ENCODE measurements at places on chromosomes 12 and 14.
A peak's percentile ranks its signal among the peaks of the same experiment; 100 is the strongest.

- DNase-seq = no peak
These were observed 130.3 kb downstream of the TGFB3 start for GRCh38 chr14:75851574-75851866.

GRCh38 chr14:68961781-68962584 is 17.1 kb downstream of the ACTN1 start:
- DNase-seq = no peak

- DNase-seq = no peak
These were observed 65.5 kb upstream of the PPP4R3A start for GRCh38 chr14:91575469-91576208.

GRCh38 chr14:37090026-37090425 is 82.4 kb downstream of the SLC25A21 start:
- no peak for DNase-seq

GRCh38 chr12:109479761-109480160 is 2.3 kb downstream of the UBE3B start:
- DNase-seq = no peak

- DNase-seq = no peak
These were observed 527.2 kb downstream of the NRXN3 start for GRCh38 chr14:78697341-78697740.

DNA sequence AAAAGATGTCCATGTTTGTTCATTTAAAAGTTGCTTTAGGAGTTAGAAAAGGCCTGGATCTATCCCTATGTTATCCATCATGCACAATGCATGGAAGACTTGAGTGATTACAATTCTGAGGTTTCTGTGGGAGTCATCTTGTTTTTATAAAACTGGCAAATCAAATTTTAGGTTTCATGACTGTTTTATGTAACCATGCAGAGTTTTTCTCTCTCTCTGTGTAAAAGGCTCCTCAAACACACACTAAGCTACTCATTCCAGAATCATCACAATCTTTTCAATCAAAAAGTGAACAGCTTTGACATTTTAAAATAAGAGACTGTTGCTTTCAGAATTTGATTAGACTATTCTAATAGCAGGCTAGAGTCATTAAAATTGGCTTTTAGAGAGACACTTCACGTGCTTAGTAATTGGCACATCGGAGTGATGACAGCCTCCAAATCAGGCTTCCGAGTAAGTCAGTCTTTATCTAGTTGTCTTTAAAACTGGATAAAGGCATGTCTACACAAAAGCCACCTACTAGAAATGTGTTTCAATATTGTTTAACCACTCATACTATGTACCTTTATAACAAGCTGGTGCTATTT is 31.9 kb downstream of the PRICKLE1 start:
- DNase-seq = no peak

DNA sequence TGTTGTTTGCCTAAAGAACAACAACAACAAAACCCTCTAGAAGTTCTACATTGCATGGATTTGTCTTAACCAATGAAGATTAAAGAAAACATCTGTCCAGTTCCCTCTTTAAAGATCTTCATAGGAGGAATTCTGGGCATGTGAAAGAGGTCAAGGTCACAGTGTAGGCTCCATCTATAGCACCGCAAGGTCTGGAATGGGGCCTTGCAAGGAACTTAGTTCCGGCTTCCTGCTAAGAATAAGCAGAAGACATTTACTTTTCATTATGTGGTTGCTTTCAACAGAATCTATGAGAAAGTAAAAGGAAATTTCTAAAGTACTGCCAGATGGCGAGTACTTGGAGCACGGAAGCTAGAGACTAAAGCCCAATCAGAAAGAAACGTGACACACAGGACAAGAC is 57.2 kb upstream of the GNPNAT1 start:
- DNase-seq = no peak

DNA sequence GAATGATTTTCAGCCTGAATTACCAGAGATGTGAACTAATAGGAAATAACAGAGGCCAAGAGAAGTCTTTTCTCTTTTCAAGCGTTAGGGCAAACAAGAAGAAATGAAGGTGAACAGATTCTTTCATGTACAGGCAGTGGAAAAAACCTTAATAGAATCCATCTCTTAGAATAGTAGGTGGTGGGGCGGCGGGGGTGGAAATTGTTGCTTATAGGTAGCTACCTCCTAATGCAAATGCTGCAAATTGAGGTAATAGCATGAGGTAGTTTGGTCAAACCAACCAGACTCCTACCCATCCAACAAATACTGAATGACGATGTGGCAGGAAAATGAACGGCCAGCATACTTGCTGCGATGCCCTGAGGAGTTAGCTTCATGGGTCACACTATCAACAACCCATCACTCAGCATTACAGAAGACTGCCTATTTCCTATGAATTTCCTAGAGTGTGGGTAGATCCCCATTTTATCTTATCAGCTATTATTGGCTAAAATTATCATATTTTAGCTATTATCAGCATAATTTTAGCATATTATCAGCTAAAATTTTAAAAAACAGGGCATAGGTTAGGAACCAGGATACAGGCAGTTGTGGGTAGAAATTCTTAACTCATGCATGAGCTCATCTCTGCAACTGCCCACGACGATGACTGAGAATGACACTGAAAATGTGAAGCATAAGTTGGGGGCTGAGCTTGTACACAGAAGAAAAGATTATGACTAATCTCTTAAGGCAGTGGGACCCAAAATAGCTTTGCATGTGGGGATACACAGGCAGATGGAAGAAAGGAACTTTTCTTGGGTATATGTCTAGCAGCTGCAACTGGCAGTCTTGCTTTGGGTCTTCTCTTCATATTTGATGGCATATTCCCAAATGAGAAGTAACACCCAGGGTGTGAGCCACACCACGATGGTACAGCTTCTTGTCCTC is 68.7 kb downstream of the NIN start:
- no peak for DNase-seq

- DNase-seq = no peak
These were observed 173.6 kb downstream of the ETV6 start for GRCh38 chr12:11823043-11823442.

- DNase-seq = no peak
These were observed 836.6 kb downstream of the SLC6A15 start for GRCh38 chr12:84075991-84076390.

GRCh38 chr12:12561371-12562015 is 1.2 kb downstream of the DUSP16 start:
- DNase-seq = peak; percentile 19

GRCh38 chr12:62653740-62654139 is 187.1 kb downstream of the MON2 start:
- no peak for DNase-seq

DNA sequence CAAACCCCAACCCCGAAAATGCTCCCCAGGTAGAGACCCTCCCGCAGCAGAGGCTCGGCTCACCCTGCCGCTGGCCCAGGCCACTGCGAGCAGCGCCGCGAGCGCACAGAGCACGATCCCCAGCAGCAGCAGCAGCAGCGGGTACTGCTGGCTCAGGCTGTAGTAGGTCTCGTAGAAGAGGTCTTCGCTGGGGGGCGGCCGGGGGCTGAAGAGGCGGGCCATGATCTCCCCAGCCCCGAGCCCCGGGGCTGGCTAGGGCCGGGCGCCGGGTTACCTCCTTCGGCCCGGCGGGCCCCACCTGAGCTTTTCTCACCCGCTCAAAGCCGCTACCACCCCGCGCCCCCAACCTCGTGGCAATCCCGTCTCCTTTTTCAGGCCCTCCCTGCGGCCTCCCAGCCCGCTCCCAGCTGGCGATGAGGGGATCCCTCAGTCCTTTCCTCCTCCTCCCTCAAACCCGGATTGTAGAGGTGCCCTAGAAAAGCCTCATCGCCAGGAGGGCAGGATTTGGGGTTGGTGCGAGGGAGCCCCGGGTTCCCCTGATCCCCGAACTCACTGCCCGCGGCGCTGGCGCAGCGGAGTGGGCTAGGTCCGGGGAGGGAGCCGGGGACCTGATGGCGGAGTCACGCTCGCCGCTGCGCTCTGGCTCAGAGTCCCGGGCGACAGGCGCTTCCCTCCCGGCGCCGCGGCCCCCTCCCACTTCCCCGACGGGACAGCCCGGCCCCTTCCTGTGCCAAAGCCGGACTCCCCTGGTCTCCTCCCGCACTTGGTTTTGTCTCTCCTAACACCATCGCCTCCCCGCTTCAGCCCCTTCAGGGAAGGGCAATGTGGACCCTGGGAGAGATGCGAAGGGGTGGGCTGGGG is at the start of gene ADCY4:
Gene ADCY4, minus strand, starts transcription at position 641 of the 861 bp plus-strand sequence. Its CDS starts 419 bp downstream, at position 222.
- no peak for DNase-seq

DNA sequence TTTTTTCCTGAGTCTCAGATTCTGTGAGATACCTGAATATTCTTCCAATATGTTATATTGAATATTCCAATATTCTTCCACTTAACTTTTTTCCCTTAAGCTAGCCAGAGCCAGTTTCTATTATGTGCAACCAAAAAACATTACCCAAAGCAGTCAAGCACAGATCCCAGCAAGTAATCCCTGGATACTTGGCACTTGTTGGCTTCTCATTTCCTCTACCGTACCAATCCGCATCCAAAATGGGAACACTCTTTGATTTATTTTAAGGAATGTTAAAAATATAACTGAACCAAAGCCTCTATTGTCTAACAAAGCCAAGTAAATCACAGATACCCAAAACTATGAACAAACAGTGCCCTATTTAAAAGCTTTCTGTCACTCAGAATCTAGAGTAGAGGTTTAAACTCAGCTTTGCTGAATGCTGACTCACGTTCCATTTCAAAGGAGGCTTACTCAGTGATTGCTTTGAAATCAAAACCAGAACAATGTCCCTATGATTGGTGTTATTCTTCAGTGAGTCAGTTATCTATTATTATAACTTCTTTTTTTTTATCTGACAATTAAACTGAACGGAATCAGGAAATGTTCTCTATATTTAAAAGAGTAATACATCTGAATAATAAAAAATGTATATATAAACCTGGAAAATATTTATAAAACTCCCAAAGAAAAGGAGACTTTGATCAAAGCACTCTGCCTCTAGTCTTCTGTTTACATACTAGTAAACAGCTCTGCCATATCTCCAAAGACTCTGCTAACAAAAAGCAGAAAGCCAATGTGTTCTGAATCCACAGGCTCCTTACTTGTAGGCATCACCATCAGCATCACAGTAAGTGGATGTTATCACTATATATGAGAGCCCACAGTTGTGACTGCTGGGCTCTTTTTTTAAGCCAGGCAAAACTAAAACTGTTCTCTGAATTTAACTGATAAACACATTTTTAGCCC is 360.8 kb downstream of the CCDC91 start:
- no peak for DNase-seq

GRCh38 chr14:85316701-85317410 is 213.1 kb upstream of the FLRT2 start:
- no peak for DNase-seq

- no peak for DNase-seq
These were observed 49.8 kb downstream of the CKAP4 start for GRCh38 chr12:106197906-106198623.

GRCh38 chr12:96503976-96504375 is 14.6 kb downstream of the CFAP54 start:
- DNase-seq = no peak

GRCh38 chr12:6161124-6161882 is 36.8 kb upstream of the VWF start:
- DNase-seq = no peak

DNA sequence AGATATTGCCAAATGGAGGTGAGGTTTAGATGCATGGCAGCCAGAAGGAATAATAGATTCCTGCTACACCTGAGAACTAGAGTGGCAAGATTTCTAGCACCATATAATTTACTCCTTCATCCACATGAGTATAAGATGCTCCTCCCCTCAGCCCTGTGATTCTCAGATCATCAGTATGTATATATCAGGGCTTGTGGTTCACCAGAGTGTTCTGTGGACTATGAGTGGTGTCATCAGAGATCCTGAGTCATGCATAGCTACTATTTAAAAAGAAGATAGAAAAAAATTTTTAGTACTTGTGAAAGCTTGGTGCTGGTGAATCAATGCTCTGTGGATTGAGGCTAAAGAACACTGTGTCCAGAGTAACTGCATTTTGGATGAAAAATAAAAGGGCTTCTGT is 285.9 kb downstream of the BMP4 start:
- DNase-seq = no peak

DNA sequence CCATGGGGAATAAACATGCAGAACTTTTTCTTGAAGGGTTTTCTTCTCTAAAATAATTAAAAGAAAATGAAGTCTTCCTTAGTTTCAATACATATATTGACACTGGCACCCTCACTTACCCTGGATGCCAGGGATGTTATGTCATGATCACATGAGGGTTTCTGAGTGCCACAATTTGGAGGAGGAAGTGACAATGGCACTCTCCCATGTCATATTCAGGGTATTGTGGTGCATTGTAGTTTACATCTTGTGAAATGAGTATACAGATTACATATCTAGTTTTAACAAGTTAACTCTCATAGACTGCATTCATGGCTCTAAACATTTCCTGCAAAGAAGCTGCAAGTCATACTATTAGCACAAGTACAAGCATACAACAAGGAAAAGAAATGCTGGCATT is 37.7 kb downstream of the CCDC177 start:
- DNase-seq = no peak

DNA sequence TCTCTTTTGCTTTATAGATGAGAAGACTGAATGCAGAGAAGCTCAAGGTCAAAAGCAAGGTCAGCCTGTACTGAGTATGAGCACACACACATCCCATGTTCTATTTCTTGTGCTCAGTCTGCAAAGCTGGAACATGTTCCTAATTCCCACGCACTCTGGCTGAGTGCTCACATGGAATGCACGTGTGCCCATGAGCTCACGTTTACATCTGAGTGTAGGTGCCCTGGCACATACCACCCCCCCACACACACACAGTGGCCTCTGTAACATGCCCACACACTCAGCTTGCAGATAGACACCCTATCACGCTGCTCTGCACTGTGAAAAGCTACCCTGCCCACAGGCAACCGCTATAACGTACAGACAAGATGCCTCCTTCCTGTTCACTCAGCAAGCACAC is 700.1 kb downstream of the MED13L start:
- no peak for DNase-seq

GRCh38 chr14:60647837-60648248 is 1.4 kb downstream of the SIX1 start:
- no peak for DNase-seq

- no peak for DNase-seq
These were observed 8.5 kb downstream of the BTG1 start for GRCh38 chr12:92136965-92137721.

GRCh38 chr14:100234511-100234910 is 4.4 kb upstream of the YY1 start:
- no peak for DNase-seq

- DNase-seq = no peak
These were observed 516 bp downstream of the ANKRD9 start for GRCh38 chr14:102508774-102509745.

DNA sequence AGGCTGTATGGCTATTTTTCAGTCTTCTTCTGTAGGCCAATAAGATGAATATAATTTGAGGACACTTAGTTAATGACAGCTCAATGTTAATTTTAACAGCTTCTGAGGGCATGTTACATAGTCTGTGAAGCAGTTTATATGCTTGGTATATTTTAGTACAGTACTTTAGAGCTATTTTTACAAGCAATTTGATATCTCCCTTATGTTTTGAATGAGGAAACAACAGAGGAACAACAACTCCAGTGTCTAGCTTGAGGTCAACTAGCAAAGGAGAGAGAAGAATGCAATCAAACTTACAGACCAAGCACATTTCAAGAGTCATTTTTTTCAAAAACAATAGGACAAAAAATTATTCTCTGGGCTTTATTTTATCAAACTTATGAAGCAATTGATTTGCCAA is 469.1 kb upstream of the DCN start:
- no peak for DNase-seq

- DNase-seq = no peak
These were observed 66.0 kb downstream of the TMTC3 start for GRCh38 chr12:88207921-88208620.

Data from activated CD4-positive, alpha-beta T cell treated with anti-CD3 and anti-CD28 coated beads, Interleukin-2, amount 50 U/mL, for 4 hours (primary cell).